ENCODE measurements at places on chromosomes 7 and 10.

DNA sequence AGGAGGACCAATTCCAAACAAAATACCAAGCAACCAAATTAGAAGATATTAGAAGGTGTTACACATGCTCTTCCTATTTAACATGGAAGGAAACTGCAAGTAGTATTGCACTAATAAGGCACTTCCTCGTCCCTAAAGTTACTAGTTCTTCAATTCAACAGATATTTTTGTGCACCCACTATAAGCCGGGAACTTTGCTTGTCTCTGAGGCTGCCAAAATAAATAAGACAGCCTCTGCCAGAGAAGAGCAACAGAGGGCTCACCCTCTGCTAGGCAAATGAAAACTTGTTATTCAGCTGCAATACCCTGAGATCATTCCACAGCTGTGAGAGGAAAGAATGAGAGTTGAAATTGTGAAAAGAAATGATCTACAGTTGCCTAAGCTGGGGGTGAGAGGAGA, 37.4 kb upstream of the GSAP start:
- no peak for DNase-seq

DNA sequence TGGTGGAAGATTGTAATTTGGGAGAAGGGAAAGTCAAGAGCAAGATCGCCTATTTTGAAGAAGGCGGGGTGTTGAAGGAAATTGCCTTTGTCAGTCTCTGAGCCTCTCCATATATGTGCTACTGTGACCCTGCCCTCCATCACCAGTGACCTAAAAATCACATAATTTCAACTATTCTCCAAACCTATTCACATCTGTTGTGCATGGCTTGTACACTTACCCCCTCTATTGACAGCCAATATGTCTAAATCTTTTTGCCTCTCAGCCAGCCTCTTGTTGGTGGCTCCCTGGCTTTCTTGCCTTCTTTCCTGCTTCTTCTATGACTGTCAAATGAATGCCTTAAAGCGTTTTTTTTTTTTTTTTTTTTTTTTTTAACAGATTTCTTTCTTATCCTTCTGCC, 295.6 kb downstream of the AUTS2 start:
- DNase-seq, result no peak

DNA sequence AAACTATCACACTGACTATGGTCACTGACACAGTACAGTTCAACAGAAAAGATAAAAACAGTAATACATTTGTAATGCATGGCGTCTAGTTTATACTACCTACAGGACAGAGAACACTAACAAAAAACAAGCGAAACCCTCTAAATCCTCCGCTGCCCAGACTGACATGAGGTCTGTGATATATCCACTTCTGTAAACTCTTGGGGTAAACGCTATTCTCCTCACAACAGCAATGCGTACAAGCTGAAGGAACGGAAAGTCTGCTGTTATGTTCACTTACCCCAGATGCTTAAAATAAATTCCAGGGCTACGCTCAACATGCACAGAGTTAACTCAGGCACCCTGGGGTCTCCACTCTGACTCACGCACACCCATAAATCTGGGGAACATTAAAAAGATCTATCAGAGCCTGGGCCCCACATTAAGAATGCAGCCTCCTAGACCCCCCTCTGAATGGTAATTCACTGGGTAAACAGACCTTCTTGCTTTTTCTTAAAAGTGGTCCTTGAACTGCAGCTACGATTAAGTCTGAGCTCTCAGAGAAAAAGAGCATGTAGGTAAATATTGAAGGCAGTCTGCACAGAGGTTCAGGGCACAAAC, 105.6 kb downstream of the CTBP2 start:
- DNase-seq, result no peak

DNA sequence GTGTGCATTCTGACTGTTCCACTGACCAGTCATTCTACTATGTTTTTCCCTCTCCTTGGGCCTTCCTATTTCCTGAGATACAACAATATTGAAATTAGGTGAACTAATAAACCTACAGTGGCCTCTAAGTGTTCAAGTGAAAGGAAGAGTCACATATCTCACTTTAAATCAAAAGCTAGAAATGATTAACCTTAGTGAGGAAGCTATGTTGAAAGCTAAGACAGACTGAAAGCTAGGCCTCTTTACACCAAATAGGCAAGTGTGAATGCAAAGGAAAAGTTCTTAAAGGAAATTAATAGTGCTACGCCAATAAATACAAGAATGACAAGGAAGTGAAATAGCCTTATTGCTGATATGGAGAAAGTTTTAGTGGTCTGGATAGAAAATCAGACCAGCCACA, 5.7 kb upstream of the DYNC1I1 start:
- DNase-seq, result no peak

GRCh38 chr7:77242068-77242467, 42.4 kb upstream of the FGL2 start:
- DNase-seq, result no peak

DNA sequence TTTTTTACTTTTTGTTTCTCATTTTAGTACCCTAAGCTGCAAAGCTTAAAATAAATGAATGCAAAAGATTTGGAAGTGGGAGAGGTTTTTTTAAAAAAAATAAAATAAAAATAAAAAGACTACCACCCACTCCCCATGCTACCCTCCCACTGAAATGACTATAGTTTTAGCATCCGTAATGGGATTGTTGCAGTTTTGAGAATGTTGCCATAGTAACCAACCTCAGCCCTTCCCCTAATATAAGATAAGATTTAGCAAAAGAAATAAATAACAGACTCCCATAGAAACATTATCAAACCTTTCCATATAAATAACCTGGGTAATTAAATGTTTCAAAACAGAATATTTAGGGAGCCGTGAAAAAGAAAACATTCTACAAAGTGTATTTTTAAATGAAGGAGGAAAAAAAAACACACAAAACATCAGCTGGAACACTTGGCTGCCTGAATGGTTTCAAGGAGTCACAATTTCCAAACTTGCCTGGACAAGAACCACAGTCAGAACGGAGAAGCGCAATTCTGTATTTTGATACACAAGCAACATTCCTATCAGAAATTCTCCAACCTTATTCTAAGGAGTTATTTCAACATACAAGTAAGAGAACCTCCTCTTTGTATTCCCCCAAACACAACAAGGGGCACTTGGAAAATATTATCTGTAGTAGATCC, 57.4 kb downstream of the DGKI start:
- DNase-seq, result no peak

DNA sequence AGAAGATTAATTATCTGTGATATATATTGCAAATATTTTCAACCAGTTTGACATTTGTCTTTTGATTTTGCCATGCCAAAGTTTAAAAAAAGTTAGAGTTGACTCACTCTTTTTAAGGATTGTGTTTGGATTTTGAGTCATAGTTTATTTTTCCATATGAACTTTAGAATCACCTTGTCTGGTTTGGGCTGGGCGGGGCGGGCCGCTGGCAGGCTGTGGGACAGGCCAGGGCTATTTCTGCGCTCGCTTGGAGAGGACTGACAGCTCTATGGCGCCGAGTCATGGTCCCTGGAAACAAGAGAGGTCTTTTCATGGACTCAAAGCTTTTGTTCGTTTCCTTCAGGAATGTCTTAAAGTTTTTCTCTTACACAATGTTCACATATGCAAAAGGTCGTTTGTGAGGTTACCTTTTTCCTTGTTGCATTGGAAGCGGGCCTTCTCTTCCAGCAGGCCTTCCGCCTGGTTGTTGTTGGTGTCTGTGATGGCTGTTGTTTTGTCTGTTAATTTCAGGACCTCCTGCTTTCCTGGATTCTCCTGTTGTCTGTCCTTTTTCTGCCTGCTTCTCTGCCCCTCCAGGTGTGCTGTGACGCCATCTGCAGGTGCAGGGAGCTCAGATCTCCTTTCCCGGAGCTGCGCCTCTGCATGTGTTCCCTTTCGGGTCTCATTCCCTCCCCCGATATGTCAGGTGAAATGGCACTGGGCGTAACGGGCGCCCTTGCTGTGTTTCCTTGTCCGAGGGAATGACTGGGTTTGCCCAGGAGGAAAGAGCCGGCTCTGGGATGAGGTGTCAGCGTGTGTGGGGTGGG, 53.8 kb downstream of the INPP5A start:
- DNase-seq, result no peak

- no peak for DNase-seq
Observed at GRCh38 chr10:110546499-110547110, 20.9 kb upstream of the SMC3 start.

GRCh38 chr7:69654849-69655707, 56.8 kb downstream of the AUTS2 start:
- no peak for DNase-seq

All from NCI-H187 treated with DMSO at 0.1 percent for 48 hours (cell line).